Stimulated activated CD8-positive, alpha-beta memory T cell treated with anti-CD3 and anti-CD28 coated beads, Interleukin-7, amount 100 ng/mL, for 1 hour (primary cell): ENCODE measurements at places on chromosomes 2 and 18.

- DNase-seq = no peak
These were observed 145.0 kb downstream of the MCFD2 start for GRCh38 chr2:46770622-46771021.

GRCh38 chr2:15712551-15713342 lies 121.1 kb downstream of the DDX1 start:
- DNase-seq = no peak

DNA sequence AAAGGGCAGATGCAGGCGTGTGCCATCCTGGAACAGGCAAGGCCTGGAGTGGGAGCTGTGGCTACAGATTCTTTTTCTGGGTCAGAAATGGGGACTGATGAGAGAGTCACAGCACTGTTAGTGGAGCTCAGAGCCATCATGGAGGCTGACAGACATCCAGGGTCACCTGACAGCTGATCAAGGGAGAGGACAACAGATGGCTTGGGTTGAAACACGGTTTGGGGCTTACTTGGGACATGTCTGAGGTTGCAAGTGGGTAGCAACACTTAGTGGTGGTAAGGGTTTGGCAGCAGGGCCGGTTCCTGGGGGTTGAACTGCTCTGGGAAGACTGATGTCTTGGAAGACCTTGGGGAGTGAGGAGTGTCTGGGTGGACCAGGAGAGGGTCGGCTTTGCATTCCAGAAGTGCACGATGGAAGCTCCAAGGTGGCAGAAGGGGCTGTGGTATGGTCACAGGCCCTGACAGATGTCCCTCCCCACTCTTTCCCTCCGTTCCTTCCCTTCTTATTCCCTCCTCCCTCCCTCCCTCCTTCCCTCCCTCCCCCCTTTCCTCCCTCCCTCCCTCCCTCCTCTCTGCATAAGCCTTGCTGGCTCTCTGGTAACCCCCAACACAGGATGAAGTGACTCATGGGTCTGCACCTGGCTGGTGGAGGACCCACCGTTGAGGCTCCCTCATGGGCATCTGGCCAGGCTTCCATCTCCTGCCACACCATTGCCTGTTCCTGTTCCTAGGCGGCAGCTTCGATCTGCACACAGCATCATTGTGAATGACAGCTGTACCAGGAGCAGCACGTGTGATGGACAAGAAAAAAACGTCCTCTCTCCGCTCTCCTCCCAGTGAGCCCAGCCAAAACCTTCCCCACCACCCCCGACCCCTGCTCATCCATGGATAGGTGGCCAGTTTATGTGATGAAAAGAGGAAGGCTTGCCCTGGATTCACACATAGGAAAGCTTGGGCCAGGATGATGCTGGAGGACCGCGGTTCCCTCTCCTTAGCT lies 63.8 kb upstream of the RPL31 start:
- DNase-seq = no peak

DNA sequence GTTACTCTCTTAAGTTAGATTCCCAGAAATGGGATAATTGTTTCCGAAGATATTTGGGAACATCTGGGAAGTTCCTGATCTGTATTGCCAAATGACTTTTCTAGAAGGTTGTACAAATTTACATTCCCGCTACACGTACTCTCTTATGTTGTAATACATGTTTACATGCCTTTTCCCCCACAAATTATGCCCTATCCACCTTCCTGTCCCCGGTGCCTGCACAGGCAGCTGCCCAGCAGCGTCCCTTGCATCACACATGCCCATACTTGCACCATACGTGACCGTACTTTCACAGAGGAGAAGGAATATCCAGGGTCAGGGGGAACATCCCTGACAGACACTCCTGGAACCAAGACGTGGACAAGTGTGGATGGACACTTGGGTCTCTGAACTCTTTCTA lies 24.2 kb upstream of the KLF11 start:
- no peak for DNase-seq

- DNase-seq = peak; percentile 51
These were observed at the start of gene ABCB6 for GRCh38 chr2:219218732-219219701. Gene ABCB6, minus strand, starts transcription at chr2:219218958. Its CDS starts 285 bp downstream, at chr2:219218673.

DNA sequence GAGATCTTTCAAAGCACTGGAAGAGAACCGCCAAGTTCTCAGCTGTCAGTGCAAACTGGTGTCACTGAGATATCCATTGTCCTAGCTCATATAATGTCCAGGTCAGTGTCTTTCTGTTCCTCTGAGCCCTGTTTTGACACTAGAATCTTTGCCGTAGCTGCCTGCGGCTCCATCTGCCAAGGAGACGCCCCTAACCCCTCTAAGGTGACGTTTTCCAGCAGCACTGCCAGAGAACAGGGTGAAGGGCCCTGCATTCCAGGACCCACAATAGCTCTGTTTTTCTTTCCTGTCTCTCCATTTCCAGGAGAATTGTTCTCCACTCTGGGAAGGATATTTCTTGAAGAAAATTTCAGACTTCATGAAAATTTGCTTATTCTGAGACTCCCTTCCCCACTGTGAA lies 181.7 kb upstream of the SLC39A10 start:
- DNase-seq = no peak

GRCh38 chr2:63257473-63257872 lies 206.8 kb downstream of the OTX1 start:
- no peak for DNase-seq

DNA sequence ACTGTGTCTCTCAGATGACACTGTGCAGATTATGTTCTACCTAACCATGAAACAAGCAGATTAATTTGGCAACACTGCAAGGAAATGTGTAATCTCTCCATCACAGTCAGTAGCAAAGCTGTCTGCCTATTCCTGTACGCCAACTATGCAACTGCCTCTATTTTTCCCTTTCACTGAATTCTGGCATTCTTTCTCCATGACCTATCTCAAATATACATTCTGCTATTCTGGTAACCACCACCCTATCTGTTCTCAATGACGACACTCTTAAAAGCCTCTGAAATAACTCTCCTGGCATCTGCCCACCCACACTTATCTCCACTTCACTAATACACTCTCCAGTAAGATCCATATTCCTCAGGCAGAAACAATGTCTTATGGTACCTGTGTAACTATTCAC lies 78.7 kb downstream of the ABCA12 start:
- DNase-seq = no peak

GRCh38 chr2:209614690-209615369 lies 156.8 kb upstream of the UNC80 start:
- no peak for DNase-seq

DNA sequence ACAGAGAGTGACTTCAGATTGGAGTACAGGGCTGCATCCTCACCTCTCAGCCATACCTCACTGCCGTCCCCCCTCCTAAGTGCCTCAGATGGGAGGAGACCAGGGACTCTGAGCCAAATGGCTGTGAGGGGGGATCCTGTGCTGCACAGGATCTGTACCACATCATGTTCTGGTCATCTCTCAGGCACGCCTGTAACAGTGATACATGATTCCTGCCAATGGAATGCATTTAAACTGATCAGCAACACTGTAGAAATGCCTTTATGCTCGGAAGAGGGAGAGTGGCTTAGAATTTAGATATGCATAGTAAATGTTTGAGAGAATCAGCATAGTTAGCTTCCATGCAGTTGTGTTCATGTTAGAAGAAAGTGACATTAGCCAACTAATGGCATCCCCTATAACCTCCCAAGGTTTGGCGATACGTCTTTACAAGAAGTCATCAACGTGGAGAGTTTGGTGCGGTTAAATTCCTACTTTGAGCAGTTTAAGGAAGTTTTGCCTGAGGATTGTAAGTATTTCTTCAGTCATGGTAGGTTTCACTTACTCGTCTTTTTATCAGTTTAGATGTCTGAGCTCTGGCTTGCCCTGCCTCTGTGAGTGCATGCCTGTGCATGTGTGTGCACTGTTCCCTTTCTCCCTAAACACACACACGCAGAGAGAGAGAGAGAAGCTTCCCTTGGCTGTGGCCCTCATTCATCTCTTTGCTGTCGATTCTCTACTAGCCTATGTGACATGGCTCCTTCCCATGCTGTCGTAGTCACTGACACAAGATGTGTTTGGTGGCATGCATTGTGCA lies 40.0 kb downstream of the COA5 start:
- no peak for DNase-seq

GRCh38 chr18:13386891-13387801 lies 168.6 kb downstream of the LDLRAD4 start:
- no peak for DNase-seq

DNA sequence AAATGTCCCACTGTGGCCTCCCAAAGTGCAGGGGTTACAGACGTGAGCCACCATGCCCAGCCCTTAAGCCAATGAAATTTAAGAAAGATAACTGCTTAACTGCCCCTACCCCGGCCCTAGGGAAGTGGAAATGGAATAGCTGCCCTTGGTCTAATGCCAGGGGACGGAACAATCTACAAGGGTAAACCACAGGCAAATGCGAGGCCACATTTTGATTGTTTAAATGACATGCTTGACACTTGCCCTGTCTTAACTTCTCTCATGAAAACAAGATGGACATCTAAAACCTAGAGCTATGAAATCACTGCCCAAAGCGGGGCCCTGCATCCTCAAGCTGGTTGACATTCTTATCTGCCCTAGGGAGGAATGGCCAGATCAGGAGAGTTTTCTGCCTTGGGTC lies 5.5 kb upstream of the ITSN2 start:
- DNase-seq = no peak

DNA sequence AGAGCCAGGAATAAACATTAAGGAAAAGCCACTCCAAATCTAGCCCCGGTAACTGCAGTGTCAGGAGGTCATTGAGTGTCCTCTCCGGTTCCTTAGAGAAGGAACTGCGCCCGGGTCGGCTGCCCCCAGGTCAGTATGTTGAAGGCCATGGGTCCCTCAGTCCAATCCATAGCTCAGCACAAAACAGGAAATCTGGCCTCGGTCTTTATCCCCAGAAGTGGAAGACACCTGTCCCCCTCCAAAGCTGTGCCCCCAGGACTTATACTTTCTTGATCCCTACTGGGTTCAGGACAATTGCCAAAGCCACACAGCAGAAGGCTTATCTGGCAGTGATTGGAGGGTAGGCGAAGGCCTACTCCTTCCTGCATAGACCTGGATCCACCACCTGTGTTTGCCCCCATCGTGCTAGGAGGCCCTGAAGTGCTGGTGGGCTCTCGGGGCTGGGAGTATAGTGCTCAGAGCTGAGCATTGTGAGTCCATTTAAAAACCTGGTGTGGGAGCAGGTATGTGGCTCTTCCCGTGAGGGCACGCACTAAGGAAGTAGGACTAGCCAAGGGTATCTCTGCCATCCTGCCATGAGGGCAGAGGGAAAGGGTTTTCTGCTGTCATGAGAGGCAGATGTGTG lies 178.6 kb downstream of the SEPTIN10 start:
- DNase-seq = no peak

DNA sequence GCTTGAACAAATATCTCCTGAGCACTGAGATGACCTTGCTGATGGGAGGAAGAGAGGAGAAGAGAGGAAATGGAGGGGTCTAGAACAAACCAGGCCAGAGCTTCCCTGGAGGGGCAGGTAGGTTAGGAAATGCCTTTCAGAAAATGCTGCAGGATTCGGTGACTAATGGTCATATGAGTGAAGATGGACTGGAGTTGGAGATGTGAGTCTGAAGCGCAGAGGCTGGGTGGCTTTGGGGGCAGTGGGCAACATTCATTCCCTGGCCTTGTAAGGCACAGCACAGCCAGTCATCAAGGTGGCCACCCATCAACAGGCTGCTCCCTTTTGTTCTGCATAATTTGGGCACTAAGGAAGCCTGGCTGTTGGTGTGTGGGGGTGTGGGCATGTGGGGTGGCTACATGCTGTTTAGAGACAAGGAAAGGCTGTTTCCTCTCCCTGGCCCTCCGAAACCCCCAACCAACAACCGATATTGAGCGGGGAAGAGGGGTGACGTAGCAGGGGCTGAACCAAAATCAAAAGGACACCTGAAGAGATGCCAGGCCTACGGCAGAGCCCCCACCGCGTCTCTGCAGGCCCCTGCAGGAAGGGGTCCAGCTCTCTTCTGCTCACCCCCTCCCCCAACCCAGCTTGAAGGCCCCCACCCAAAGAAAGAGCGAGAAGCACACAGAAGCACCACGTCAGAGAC lies 1.5 kb downstream of the SLC30A3 start:
- DNase-seq = no peak

DNA sequence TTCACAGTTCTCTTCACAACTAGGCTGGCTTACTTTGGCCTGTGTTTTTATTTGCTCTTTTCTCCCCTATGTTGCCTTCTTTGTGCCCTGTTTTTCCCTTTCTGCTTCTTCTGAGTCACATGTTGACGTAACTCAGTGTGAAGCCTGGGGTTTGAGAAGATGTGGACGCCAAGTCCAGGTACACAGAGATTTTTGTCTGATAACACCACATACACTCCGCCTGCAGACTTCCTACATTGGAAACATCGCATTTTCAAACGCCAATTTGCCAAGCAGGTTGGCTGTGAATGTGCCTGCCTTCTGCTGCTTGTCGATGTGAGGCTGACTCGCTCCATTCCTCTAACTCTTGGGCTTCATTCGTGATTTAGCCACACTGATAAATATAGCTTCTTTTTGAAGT lies 62.6 kb upstream of the FN1 start:
- DNase-seq = no peak

GRCh38 chr2:190119257-190119656 lies 56.7 kb upstream of the MSTN start:
- DNase-seq = peak; percentile 14

GRCh38 chr2:144151405-144151804 lies 368.5 kb downstream of the ZEB2 start:
- DNase-seq = no peak

DNA sequence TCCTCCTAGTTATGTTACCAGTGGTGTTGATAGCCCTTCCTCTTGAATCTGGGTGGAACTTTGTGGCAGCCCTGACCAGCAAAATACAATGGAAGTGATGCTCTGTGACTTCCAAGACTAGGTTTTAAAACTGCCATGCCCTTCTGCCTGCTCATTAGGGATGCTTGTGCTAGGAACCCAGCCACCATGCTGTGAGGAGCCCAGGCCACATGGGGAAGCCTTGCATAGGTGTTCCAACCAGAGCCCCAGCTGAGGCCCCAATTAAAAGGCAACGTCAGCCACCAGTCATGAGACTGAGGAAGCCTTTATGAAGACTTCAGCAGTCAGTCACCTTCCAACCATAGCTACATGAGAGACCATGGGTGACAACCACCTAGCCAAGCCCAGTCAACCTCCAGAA lies 14.0 kb upstream of the MAPRE2 start:
- DNase-seq = no peak

- no peak for DNase-seq
These were observed 124.9 kb downstream of the FSHR start for GRCh38 chr2:49029406-49029805.

DNA sequence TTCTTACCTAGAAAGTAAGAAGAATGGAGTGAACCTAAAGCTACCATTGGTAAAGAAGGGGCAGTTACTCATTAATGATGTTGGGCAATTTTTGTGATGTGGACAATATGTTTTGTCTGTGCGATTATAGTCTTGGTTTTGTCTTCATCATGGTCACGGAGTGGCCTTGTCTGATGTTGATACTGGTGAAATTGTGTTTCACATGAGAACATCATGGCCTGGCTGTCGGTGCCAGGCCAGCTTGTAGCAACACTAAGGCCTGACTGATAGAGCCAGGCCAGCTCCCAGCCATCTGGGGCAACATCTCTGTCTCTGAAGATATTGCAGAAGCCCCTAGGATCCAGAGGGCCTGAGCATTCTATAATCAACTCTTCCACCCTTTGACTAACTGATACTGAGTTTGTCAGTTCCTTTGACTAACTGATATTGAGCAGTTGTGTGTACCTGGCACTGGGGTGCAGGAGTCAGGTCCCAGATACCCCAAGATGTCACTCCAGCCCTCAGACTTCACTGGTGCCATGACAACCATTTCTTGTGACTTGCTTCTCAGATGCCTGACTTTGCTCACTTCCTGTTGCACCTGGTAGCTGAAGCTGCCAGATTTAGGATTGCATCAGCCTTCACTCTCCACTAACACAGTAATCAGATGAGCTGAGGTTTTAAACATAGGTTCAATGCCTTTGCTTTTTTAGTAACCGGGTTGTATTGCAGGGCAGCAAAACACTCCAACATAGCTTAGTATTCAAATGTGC lies 62.5 kb downstream of the RPIA start:
- no peak for DNase-seq
